ENCODE measurements at places on chromosomes 3 and 15.

- DNase-seq: no peak
These were observed 21.8 kb downstream of the FLNB start for GRCh38 chr3:58029842-58030584.

DNA sequence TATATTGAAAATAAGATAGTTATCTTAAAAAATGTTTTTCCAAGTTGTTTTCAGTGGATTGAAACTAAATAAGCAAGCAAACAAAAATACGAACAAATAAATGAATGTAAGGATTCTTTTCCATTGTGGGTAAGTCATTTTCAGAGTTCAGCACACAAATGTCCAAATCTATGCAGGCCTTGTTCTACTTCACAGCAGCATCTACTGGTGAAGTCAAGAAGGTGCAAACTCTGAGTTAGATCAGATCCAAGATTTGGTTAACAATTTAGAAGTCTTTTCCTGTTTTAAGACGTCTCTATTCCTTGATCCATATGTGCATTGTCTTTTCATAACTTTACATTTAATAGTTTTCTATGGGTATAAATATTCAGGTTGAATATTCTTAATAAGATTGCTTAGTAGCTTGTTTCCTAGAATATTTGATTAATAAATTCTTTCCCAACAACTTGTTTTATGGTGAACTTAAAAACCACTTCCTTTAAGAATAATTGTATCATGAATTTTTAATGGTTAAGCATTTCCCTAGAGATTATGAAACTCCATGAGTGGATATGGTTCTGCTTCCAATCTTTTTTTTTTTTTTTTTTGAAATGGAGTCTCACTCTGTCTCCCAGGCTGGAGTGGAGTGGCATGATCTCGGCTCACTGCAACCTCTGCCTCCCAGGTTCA is 10.5 kb downstream of the PTX3 start:
- DNase-seq: no peak

- DNase-seq: no peak
These were observed 14.2 kb downstream of the CSK start for GRCh38 chr15:74795966-74796625.

DNA sequence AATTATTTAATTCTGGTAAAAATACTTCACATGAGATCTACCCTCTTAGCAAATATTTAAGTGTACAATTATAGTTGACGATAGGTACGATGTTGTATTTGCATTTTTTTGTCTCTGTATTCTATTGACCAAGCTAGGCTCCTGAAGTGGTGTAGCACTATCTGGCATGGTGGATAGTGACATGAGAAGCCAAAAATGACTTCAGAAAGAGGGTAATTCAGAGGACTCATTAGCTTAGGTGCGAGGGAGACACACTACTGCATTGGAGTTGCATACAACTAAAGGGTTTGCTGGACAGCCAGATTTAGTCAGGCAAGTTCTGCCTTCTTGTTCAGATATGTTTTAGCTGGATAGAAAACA is 50.6 kb downstream of the KBTBD8 start:
- DNase-seq: no peak

DNA sequence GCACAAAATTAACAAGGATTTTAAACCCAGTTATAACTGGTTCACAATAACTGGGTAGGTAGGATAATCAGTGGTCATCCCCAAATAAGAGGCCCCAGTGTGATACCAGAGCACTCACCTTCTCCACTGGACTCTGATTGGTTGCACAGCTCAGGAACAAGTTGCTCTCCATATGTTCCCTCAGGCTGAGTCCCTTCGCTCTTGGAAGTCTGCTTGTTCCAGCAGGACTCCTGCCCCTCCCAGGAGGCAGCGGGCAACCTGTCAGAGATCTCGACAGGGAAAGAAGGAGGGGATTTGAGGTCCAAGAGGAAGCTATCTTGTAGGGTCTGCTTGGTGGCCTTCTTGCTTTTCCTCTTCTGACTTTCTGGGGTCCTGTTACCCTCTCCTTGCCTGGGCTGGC is 51.6 kb upstream of the HEG1 start:
- no peak for DNase-seq

DNA sequence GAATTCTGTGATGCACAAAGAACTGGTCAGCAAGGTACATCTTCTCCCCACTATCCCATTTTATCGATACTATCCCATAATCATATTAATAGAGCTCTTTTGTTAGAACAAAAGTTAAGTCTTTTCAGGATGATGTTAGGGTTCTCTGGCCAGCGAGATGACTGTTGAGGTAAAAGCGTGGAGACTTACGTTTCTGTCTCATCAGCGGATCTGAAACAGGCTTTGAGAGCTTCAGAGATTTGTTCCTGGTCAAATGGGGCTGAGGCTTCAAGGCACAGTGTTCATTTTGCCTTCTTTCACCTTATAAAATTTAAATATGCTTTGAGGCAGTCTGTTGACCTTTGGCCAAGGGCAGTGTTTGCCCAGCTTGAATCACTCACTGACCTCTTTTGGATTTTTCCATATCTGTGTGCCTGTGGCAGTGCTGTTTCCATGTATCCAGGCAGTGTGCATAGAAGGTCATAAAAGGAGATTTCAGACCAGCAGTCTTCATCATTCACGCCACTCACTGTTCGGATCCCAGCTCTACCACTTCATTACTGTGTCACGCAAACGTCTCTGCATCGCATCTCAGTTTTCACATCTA is 3.1 kb downstream of the ADAMTSL3 start:
- no peak for DNase-seq

- no peak for DNase-seq
These were observed 65.1 kb upstream of the KLF13 start for GRCh38 chr15:31261266-31262142.

GRCh38 chr15:88303395-88303794 is 46.9 kb upstream of the NTRK3 start:
- DNase-seq: no peak

- DNase-seq: no peak
These were observed 32.4 kb upstream of the PDZRN3 start for GRCh38 chr3:73657186-73657585.

- no peak for DNase-seq
These were observed 14.1 kb downstream of the MYLK start for GRCh38 chr3:123870033-123870432.

- DNase-seq: no peak
These were observed 34.2 kb downstream of the CLEC3B start for GRCh38 chr3:45060165-45060892.

DNA sequence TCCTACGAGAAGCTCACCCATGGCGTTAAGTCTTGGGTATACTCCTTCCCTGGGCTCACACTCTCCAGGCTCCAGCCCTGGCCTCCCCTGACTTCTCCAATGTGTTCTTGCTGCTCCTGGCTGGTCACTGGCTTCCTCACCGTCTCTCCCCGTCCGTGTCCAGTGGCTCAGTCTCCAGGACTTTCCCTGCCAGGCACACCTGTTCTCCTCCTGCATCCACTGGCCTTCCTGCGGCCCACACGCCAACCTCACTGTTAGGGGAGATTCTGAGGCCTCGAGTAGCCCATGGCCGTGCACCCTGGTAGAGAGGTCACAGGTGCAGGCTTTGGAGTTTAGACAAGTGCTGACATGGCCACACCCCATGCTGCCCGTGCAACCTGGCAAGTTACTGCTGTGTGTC is 91.9 kb upstream of the SNRPA1 start:
- no peak for DNase-seq

DNA sequence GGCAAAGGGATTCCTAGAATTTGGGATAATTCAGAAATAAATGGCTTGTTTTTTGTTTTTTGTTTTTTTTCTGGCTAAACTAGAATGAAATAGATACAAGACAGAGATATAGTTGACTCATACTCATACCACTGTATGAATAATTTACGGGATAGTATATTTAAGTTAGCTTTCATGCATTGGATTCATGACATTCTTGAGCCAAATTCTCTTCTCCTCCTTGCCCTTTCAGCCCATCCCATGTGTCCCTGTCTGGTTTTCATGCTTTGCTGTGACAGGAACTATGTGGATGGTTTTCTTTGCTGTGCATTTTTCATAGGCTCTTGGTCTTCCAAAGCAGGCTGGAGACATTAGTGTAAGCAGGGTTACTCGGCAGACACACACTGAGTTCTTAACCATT is 66.6 kb upstream of the UMPS start:
- no peak for DNase-seq

DNA sequence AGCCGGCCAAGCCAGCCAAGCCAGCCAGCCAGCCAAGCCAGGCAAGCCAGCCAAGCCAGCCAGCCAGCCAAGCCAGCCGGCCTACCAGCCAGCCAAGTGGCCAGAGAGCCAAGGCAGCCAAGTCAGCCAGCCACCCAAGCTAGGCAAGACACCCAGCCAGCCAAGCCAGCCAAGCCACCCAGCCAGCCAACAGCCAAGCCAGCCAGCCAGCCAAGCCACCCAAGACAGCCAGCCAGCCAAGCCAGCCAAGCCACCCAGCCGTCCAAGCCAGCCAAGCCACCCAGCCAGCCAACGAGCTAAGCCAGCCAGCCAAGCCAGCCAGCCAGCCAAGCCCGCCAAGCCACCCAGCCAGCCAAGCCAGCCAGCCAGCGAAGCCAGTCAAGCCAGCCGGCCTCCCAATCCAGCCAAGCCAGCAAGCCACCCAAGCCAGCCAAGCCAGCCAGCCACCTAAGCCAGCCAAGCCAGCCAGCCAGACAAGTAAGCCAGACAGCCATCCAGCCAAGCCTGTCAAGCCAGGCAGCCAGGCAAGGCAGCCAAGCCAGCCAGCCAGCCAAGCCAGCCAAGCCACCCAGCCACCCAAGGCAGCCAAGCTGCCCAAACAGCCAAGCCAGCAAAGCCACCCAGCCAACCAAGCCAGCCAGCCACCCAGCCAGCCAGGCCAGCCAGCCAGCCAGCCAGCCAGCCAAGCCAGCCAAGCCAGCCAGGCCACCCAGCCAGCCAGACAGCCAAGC is 200.5 kb downstream of the GOLGA6L6 start:
- peak; percentile 41 for DNase-seq

DNA sequence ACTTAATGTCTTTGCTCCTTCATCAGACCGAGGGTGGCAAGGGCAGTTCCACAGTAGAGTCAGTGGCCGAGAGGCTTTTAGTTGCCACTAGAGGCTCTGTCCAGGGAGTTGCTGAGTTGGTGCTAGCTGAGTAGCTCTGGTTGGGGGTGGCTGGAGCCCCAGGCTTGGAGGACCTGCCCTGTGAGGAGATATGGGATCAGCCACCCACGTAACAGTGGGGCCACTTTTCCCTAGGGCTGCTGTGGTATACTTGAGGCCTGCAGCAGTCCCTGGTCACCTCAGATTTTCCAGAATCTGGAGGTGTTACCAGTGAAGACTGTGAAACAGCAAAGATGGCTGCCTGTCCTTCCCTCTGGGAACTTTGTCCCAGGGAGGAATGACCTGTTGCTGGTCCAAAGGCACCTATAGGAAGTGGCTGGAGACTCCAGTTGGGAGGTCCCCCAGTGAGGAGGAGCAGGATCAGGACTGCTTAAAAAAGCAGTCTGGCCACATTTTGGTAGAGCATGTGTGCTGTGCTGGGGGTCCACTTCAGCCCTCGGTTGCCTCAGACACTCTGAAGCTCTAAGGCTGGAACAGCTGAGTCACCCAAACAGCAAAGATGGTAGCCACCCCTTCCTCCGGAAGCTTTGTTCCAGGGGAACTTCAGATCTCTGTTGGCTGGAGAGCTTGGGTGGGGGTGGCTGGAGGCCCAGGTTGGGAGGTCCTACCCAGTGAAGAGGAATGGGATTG is 72.9 kb downstream of the AKAP13 start:
- DNase-seq: no peak

DNA sequence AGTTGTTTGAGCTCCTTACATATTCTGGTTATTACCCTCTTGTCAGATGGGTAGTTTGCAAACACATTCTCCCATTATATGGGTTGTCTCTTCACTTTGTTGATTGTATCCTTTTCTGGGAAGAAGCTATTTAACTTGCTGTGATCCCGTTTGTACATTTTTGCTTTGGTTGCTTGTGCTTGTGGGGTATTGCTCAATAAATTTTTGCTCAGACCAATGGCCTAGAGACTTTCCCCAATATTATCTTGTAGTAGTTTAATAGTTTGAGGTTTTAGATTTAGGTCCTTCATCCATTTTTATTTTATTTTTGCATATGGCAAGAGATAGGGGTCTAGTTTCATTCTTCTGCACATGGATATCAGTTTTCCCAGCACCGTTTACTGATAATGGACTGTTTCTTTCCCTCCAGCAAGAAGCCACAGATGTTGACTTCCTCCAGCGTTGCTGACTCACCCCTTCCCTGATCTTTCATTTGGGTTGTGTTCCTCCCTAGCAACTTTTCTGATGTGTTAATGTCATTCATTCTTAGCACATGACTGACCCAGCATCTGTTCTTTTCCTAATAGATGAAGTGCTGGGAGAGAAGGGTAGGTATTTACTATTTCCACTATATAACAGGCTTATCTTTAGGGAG is 166.7 kb upstream of the SGO1 start:
- DNase-seq: no peak

DNA sequence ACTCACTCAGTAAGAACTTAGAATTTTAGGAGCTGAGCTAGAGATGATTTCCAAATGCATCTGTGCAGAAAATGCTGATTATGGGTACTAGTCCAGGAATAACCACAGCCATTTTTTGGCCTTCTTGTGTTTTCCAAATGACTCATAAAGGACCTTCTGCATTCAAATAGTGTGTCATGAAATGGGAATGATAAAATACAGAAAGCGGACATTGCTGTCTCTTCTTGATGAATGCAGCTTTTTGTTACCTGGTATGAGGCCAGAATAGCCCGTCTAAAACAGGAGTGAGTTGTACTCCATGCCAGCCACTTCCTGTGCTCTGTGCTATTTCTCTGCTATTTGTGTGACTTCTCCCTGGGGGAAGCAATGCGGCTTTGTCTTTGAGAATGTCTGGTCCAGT is 20.5 kb upstream of the FRMD5 start:
- no peak for DNase-seq

- no peak for DNase-seq
These were observed 144.2 kb downstream of the RYR3 start for GRCh38 chr15:33454996-33455395.

GRCh38 chr3:159627634-159628033 is 361.0 kb upstream of the IL12A start:
- DNase-seq: no peak

DNA sequence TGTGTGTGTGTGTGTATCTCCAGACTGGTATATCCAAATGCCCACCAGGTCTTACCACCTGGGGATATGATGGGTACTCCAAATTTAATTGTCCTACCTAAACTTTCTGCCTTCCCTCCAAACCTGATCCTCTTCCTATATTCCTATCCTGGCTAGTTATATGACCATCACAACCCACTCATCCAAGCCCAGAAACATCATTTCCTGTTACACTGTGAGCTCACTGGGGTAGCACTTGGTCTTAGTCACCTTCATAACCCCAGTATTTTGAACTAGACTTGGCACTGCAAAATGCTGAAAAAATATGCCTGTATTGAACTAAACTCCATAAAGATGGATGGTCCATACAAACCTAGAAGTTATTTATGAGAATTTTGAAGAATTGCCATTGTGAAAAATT is 178.8 kb upstream of the EIF1B start:
- DNase-seq: no peak

GRCh38 chr3:32499585-32499984 is 3.1 kb downstream of the CMTM6 start:
- no peak for DNase-seq

GRCh38 chr3:164332831-164333802 is 745.2 kb downstream of the SI start:
- DNase-seq: no peak

DNA sequence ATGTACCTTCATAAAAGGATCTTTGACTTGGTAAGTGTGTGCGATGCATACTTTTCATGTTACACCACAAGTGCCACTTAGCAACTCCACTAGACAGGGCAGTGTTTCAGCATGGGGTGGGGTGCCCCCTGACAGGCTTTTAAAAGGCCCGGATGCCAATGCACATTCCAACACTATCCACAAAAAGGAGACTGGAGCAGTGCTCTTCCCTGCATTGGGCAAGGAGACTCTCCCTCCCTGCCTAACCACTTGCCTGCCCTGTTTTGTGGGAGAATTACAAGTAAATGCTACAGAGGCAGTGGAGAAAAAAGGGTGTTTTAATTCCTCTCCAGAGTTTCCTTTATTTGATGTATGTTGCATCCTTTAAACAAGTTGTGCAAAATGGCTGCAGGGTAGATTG is 1.7 kb upstream of the RARB start:
- DNase-seq: no peak

Data from activated CD4-positive, alpha-beta T cell treated with anti-CD3 and anti-CD28 coated beads, Interleukin-2, amount 50 U/mL, for 48 hours (primary cell).